ENCODE measurements at places on chromosomes 11 and 22.
A peak's percentile ranks its signal among the peaks of the same experiment; 100 is the strongest.

- no peak for DNase-seq
Observed at GRCh38 chr11:111177037-111177871, 68.3 kb upstream of the POU2AF2 start.

DNA sequence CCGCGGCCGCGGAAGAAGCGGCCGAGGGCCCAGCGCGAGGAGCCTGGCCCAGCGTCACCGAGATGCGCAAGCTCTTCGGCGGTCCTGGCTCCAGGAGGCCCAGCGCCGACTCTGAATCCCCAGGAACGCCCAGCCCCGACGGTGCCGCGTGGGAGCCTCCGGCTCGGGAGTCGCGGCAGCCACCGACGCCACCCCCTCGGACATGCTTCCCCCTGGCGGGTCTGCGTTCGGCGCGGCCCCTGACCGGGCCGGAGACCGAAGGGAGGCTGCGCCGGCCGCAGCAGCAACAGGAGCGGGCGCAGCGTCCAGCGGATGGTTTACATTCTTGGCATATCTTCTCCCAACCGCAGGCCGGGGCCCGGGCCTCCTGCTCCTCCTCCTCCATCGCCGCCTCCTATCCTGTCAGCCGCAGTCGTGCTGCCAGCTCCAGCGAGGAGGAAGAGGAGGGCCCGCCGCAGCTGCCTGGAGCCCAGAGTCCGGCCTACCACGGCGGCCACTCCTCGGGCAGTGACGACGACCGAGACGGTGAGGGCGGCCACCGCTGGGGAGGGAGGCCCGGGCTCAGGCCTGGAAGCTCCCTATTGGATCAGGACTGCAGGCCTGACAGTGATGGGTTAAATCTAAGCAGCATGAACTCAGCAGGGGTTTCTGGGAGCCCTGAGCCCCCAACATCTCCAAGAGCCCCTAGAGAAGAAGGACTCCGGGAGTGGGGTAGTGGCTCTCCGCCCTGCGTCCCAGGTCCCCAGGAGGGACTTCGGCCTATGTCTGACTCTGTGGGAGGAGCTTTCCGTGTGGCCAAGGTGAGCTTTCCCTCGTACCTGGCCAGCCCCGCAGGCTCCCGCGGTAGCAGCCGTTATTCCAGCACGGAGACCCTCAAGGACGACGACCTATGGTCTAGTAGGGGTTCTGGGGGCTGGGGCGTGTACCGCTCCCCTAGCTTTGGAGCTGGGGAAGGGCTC, 1.2 kb downstream of the ARHGEF17 start:
- no peak for DNase-seq

DNA sequence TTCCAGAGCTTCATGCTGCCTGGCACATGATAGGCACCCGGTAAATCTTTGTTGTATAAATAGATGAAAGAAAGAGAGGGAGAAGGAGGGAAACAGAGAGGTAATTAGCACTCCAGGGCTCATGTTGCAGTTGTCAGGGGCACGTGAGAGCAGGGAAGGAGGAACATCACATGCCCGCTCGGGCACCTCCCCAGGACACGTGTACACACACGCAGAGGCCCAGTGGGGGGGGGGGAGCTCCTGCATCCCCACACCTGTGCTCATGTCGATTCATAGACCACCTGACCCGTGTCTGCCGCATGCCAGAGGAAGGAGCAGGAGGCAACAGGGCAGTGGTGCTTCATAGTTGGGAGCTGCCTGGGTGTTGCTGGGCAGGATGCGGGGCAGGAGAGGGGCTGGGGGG, 37.1 kb upstream of the NNMT start:
- no peak for DNase-seq

- DNase-seq: no peak
Observed at GRCh38 chr11:133306019-133306418, 226.3 kb downstream of the OPCML start.

GRCh38 chr11:15569305-15570025, 454.7 kb downstream of the INSC start:
- DNase-seq: no peak

DNA sequence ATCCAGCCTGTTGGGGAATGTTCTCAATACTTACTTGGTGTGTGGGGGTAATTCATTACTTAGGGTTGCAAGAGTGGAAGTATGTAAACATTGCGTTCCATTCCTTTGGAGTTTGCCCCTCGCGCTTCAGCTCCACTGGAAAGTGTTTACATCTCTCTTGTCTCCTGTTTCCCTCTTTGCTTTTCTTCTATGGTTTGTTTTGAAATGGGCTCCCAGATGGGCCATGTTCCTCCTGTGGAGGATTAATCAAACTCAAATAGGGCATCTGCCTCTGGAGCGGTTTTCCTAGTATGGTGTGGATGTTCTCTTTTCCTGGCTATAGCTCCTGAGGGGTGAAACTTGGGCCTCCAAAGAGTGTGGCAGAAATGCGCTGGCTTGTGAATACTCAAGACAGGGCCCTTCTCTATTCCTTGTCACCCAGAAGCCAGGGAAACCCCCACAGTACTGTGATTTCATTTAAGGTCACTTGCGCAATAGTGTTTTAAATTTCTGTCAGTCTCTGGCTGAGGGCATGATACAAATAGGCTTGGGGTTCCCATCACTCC, 51.9 kb downstream of the CD44 start:
- DNase-seq: no peak

DNA sequence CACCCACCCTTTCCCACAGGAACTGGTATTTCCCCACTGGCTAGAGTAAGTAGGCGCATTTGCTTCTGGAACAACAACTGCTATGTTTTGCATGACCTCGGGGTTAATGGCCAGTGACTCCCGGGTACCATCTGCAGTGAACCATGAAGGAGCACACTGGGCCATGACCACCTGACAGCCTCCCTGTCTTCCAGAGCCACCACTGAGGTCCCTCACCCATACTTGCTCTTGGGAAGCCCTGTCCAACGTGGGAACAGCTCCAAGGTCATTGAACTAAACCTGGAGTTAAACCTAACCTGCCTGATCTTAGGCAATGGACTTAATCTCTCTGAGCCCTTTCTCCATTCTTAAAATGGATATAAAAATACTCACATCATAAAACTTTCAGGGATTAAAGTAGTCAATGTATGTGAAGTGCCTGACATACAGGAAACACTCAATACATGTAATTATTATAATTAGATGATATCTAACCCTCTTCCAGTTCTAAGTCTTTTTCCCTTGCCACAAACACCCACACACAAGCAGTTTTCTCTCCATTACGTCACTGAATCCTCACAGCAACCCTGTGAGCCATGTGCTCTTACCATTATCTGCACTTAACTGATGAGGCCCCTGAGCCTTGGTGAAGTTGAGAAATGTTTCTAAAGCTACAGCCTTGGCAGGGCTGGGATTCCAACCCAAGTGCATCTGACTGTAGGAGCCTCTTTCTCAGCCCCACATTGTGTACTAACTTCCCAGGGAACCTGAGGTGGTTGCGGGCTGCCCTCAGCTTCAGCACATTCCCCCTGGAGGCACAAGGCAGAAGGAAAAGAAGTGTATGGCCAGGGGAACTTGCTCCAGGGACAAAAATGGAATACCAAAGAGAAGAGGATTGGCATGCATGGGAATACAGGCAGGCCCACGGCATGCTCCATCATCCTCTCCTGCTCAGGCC, 74.5 kb upstream of the NCAM1 start:
- DNase-seq: no peak

DNA sequence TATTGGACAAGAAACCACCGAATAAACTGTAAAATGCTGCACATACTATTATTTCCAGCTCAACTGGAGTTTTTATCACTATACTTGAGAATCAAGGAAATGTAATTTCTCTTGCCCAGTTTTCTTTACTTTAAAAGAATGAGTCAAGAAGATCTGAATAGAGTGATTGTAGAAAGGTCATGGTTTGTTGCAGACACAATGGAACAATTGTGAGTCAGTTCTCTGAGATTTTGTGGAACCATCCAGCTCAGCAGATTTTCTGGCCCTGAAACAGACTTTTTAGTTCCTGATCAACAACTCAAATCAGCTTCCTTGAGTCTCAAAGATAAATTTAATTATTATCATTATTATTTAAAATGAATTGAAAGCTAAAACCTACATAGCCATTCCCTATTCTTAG, 1.3 kb downstream of the TCN1 start:
- no peak for DNase-seq

- DNase-seq: no peak
Observed at GRCh38 chr11:47187723-47188122, 1.5 kb upstream of the PACSIN3 start.

DNA sequence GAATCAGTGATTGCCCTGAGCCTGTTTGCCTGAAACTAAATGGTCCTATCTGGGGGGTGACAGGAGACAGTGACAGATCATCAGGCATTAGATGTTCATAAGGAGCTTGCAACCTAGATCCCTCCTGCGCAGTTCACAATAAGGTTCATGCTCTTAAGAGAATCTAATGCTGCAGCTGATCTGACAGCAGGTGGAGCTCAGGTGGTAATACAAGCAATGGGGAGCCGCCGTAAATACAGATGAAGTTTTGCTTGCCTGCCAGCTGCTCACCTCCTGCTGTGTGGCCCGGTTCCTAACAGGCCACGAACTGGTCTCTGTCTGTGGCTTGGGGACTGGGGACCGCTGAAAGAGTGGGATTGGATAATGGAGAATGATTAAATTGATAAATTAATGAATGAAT, 14.0 kb downstream of the NOX4 start:
- no peak for DNase-seq

DNA sequence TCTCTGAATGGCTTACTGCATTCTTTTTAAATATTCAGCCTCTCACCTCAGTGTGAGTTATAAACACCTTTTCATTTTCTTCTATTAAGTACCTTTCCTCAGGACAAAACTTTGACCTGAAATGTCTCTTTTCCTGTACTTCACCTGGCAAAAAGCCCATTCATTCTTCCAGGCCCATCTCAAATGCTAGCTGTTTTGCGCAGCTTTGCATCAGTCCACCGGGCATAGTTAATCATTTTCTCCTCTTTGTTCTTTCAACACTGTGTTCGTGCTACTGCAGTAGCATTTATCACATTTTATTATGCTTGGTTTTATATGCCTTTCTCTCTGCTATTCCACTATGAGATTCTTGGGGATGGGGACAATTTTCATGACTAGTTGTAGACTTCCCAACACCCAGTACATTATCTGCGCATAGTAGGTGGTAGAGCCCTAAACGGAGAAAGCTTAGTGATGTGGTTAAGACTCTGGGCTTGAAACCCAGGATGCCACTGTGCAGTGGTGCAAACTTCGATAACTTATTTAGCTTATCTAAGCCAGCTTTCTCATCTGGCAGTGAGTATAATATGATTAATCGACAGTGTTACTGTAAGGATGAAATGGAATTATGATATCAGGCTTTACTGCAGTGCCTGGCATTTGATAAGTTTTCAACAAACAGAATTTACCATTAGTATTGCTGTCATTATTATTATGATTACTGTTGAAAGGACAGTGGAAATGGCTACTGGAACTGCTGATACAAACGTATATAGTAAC, 695.7 kb downstream of the NELL1 start:
- DNase-seq: no peak

DNA sequence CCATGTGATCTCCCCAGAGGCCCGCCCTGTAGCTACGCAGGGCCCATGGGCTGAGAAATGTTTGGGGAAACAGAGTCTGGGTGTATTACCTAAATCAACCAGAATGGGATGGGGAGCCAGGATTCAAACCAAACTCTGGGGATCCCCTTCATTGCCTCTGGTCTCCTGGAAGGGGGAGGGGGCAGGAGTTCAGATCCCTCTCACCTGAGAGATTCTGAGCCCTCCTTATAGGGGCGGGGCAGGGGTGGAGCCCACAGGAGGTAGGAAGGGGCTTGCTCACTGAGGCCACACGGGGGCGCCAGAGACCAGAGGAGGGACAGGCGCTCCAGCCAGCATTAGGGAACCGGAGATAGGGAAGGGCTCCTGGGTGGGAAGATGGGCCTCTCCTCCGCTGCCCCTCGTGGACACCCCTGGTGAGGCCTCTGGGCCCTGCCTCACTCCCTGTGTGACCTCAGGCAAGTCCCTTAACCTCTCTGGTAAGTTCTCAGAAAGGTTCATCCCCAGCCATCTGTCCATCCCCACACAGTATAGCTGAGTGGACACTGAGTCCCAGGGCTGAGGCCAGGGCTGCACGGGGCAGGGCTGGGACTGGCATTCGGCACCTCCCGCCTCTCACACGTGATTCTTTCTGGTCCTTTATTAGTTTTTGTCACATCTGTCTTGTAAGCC, 2.7 kb upstream of the CDC42BPG start:
- peak; percentile 76 for DNase-seq

DNA sequence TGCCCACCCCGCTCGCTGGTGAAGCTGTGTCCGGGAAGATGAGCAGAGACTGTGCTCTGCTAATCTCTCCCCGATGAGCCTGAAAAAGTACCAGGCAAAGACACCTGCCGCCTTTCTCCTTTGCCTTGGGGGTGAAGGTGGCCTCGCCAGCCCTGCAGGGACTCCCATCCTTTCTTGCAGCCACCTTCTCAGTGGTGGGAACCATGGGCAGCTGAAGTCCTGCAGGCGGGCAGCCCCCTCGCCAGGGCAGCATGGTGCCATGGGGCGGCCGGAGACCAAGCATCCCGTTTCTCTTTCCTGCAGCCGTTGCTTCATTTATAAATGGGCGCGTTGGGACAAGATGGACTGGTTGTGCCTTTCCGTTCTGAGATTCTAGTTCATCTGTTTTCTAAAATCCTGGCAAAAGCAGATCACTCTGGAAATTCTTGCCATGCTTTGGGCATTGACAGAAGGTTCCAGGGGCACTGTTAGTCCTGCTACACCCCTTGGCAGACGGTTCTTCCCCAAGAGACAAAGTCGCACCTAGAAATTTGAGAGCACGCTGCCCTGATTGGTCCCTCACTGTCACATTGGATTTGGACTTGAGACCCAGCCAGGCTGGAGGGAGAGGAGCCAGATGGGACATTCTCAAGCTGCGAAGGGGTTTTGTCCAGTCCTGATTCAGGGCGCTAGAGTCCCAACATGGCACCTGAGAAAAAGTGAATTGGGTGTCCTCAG, 7.5 kb downstream of the CTTN start:
- DNase-seq: no peak

DNA sequence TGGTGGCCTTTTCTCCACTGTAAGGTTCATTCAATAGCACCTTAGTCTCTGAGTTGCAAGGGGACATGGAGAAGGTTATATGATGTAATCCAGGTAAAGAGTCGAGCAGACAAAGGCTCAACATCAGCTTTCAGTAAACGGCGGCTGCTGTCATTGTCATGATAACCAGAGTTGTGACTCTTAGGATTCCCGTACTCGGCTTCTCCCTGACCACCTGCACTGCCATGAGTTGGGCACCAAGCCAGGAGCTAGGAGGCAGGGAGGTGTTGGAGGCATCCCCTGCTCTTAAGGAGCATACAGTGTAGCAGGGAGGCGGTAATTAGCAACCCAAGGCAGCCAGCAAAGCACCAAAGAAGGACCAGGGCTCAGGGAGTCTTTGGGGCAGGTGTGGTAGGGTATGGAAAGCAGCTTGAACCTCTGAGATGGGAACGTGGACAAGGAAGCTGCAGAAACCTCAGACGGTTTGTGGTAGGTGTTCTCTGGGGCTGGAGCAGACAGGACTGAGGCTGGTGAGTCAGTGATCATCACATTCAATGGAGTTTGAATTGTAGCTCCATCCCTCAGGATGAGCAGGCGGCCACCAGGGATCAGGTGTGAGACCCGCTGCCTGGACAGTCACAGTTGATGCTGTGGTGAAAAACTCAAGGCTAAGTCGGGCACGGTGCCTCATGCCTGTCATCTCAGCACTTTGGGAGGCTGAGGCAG, 31.7 kb downstream of the LIF start:
- peak; percentile 71 for DNase-seq

All from SHP77 treated with DMSO at 0.1 percent for 48 hours (cell line).